ENCODE measurements at places on chromosomes 11 and 22. TPM values are rescaled to one million over a fixed set of nuclear protein-coding genes. Genes with fewer than 3 reads are reported as not detected.

DNA sequence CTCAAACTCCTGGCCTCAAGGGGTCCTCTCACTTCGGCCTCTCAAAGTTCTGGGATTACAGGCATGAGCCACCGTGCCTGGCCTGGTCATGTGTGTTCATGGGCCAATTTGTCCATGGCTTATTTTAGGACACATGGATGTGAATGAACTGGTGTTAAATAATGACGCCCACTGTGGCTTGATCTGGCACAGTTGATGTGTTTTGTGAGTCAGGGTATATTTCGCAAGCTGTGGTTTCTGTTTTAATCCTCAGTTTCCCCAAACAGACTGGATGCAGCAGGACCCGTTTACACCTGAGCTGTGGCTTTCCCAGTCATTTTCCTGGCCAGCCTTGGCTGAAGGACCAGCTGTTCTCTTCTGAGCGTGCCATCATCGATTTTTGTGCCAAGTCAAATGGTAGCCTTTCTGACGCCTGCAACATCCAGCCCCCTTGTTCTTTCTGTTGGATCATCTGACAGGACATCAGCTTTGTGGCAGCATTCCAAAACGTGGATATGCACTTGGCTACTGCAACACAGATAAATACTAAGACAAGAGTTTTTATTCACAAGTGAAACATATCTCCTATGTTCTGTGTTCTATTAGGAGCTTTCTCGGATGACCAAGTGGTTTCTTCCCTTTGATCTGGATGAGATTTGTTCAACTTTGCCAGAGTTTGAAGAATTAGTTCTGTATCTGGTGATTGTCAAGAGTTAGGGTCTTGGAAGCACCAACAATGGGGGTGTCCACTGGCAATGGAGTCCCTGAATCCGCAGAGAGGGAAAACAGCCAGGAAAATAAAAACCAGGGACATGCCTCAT, 40.0 kb upstream of the SEPTIN5 start:
- no peak for DNase-seq

Gene P4HA3
- total RNA-seq: not detected

Gene LINC01488
- total RNA-seq: not detected

DNA sequence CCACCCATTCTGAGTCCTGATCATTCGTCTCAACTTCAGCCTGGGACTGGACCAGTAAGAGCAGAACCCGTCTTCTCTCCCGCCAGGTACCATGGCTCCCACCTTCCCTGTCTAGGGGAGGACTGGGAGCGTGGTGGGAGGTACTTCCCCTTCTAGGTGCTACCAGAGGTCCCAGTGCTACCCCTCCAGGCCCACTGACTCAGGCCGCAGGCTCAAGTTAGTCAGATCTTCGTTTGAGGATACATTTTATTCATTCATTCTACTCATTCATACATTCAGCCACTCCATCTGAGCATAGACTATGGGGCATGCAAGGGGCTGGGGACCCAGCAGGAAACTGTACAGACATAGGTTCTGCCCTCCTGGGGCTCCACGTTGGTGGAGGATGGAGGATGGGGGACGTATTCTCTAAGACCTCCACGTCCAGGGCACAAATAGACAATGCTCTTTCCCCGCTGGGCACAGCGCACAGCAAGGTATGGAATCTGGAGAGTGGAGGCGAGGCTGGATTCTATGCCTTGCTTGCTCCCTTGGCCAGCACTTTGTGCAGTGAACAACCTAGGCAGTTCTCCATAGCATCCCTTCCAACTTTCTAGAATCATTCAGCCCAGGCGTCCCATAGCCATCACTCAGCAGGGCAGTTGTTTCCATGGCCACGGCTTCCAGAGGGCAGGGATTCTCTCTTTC, 1.0 kb upstream of the RAB3IL1 start:
- peak; percentile 2 for DNase-seq

- DNase-seq: no peak
These were observed 32.2 kb downstream of the C2CD3 start for GRCh38 chr11:74138572-74138971.

Gene FXYD6
- 0.20 TPM for total RNA-seq

Gene LRRC56
- 1.5 TPM for total RNA-seq

GRCh38 chr22:37208401-37209139, 3.7 kb downstream of the SSTR3 start:
- DNase-seq: no peak

Data from natural killer cell (primary cell).